ENCODE measurements at places on chromosomes 3 and 15.

DNA sequence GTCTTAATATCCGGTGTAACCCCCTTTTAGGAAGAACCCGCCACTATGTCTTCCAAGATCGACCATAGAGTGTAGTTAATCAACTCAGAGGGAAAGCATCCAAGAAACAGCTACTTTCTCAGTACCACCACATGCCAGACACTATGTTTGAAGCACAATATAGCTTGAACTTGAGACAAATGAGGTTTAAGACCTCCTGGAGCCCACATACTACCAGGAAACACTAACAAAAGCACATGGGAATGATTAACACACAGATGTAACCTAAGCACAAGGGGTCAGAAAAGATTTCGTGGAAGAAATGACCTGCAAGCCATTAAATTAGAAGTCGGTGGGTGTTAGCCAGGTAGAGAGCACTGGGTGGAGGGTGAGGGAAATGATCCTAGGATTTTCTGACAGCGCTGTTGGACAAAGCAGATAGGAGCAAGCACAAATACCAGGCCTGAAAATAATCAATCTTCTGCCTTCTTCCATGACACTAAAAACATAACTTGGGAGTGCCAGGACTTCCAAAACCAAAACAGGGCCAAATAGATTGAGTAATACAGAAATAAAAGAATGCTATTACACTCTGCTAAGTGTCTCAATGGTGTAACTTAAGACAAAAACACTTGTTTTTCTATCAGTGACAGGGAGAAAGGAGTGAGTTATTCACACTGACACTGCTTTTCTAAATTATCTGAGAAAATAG lies 213.7 kb downstream of the FOXP1 start:
- peak; percentile 53 for DNase-seq

- no peak for DNase-seq
These were observed 14.2 kb upstream of the TSEN2 start for GRCh38 chr3:12470111-12470510.

GRCh38 chr3:192515664-192516045 lies 211.7 kb downstream of the FGF12 start:
- no peak for DNase-seq

DNA sequence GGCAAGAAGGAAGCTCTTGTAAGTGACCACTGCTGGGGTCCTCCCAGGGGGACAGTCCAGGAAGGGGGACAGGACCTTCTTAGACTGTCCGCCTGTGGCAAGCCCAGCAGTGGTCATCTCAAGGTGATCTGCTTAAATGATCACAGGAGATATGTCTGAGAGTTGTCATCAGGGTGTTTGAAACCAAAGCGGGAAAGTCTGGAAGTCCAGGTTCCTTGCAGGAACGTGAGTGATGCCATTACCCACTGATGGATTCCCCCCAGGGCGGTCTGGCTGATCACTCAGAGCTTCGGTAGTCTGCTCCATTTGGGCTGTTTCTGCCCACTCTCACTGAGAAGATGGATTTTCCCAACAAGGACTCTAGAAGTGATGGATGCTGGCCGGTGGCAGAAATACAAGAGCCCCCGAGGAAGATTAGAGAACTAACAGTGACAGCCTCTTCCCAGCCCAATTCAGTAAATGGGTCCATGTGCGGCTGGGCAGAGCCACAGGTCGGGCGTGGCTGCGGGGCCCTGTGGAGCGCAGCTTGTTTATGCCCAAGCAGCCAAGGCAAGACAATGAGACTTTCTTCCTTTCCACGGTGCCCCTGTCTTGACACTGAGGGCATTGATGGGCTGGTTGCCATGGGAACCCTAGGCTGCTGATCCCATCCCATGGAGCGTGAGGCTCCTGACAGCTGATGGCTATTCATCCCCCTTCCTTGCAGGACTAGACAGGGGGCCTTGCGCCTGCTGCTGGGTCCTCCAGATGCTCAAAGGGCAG lies 9.5 kb downstream of the PCSK6 start:
- no peak for DNase-seq

DNA sequence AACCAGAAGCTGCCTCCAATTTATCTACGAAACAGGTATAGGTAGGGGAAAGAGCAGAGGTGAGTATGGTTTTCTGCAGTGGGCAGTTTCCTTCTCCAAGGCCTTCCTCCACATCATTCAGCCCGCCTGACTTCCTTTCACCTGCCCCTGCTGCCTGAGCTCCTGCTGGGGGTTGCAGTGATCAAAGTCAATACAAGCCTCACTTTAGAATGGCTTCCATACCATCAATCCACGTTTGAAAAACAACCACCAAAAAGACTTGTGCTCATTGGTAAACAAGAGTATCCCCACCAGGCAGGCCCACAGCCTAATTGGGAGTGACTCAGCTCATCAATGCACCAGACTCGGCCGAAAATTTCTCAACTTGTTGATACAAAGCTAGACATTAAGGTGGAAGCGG lies 159.9 kb downstream of the MAGI1 start:
- no peak for DNase-seq

DNA sequence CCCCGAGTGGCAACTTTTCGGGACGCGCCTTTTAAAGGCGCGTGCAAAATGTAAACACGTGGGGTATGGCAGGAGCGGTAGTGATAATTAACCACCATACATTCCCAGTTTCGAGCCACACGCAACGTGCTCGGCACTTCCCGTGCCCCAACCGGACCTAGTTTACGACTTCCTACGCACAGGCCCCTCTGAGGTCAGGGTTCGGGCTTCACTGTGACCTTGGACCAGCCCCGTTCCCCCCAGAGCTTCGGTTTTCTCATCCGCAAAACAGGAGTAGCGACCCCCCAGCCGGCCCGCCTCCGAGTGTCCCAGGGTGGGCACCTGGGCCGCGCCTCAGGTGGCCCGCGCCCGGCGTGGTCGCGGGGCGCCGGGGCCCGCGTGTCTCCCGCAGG lies 451 bp downstream of the CHCHD4 start:
- DNase-seq, result peak; percentile 39

DNA sequence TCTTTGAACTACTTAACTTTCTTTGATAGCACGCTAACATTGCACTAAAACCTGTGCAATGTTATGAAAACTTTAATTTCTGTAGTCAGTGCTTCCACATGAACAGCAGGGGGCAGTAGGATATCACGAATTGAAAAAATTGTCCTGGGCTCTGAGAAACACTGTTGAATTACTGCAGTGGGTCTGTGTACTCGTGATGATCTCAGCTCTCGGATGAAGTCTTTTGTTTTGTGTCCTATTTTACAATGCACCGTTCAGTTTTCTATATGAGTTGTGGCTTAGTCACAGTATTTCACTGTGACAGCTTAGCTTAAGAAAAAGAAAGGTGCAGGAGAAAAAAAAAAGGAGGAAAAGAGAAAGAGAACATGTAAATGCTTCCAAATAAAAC lies 141.3 kb upstream of the CCDC54 start:
- DNase-seq, result peak; percentile 96

DNA sequence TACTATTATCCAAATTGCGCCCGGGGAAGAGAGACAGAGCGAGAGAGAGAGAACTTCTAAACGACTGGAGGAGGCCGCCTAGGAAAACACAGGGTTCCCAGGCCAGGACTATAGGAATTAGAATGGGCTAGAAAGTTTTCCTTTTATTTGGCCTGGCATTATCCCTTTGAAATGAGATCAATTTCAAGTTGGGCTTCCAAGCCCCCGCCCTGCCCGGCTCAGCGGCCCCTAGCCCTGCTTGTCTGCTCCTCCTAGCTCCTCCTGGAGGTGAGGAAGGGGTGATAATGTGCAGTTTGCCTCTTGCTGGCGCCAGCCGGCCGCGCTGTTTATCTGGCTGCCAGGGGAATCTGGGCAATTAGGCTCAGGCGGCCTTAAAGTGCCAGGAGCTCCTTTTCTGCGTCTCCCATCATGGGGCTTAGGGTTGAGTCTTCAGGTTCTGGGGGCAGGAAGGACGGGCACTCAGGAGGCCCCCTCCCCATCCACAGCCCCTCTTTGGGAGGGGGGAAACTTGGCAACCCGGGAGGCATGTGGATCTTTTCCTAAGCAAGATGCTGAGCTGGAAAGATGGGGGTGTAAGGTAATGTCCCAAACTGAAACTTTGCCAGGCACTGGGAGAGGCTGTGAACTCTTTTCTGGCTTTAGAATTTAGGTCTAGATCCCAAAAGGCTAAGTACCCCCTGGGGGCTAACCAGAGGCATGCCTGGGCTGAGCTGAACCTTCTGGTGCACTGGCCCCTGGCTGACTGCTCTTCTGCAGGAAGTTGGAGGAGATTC lies 5.5 kb downstream of the SMAD6 start:
- DNase-seq, result peak; percentile 55

- no peak for DNase-seq
These were observed 27.0 kb upstream of the MUC4 start for GRCh38 chr3:195838714-195839113.

DNA sequence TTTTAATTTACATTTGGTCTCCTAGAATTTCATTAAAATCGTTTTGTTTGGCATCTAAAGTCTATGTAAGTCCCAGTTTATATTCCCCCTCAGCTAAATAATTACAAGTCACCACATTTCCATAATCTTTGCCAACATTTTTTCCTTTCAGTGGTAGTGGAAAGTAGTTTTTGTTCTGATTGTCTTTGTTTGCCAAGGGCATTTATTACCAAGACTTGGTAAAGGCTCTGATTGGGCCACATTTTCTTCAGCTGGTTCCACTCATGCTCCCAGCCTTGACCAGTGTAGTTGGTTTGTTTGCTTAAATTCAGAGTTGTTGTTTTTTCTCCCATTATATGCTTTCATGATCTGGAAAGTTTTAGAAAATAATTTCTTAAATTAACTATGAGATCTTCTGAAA lies 153.4 kb upstream of the MME start:
- DNase-seq, result no peak

DNA sequence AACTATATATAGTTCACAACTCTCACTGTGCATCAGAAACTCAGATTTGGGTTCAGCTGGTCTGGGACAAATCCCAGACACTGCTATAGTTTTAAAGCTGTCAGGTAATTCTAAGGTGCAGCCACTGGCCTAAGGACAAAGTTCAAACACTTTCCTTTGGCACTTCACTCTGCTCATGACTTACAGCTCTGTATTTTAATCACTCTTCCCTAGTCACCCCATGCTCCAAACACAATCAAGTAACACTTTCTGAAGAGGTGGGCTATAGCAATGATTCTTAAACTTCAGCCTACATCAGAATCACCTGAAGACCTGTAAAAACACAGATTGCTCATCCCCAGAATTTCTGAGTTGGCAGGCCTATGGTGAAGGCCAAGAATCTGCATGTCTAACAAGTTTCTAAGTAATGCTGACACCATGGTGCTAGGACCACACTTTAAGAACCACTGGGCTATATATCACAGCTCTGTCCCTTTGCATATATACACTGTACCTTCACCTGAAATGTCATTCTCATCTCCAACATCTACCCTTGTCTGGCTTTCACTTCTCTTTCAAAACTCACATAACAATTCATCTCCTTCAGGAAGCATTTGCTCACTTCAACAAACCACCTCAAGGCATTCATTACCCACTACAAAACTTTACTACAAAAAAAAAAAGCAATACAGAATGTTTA lies 21.4 kb downstream of the STAG1 start:
- no peak for DNase-seq

DNA sequence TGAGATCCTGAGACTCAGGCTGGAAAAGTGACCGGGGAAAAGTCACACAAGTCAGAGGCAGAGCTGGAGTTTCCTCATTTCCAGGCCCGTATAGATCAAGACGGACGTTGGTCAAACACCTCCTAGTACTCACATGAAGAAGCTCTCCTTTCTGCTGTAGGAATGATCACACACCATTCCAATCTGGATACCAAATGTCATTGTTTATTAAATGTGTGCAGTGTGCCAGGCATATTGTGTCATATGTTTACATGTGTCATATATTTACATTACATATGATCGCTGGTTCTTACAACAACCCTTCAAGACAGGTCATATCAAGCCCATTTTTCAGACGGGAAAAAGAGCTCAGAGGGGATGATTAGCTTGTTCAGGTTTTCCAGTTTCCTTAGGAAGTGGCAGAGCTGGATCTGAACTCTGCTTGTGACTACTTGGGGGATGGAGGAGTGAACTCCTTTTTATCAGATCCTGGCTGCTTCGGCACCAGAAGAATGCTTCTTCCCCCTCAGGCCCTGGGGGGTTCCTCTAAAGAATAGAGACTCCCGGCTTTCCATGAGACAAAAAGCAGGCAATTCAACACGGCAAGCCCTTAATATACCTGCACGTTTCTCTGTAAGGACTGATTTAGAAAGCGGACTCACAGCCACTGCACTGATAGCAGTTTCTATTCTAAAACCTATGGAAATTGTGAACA lies 41.9 kb downstream of the FAM43A start:
- no peak for DNase-seq

DNA sequence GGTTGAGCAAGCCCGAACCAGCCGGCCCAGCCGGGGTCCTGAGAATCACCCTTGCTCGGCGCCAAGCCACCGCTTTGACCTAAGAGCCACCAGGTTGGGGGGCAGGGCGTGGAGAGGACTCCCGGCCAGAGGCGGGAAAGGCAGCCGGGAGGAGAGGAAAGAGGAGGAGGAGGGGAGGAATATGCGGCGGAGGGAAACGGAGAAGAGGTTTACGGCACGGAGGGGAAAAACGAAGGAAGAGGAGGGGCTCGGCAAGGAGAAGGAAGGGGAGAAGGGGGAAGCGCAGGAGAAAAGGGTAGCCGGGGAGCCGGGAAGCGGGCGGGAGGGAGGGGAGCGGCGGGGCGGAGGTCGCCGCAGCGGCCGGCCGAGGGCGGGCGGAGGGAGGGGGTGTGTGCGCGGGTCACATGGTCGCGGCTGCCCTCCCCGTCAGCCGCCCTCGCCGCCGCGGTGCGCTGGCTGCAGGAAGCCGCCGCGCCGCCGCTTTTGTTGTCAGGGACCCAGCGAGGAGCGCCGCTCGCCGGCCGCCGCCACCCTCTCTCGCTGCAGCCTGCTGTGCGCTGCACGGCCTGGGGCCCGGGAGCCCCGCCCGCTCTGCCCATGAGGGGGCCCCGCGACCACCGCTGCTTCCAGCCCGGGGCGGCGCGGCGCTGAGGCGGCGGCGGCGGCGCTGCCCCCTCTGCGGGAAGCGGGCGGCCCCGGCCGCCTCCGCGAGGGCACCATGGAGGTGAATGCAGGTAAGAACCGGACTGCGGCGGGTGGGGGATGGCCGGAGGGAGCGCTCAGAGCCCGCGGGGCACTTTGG lies at the start of gene NR1D2:
TSS of gene NR1D2 (plus strand) at position 426 of the 802 bp plus-strand sequence. CDS start at position 719, 293 bp downstream.
- DNase-seq, result peak; percentile 77

DNA sequence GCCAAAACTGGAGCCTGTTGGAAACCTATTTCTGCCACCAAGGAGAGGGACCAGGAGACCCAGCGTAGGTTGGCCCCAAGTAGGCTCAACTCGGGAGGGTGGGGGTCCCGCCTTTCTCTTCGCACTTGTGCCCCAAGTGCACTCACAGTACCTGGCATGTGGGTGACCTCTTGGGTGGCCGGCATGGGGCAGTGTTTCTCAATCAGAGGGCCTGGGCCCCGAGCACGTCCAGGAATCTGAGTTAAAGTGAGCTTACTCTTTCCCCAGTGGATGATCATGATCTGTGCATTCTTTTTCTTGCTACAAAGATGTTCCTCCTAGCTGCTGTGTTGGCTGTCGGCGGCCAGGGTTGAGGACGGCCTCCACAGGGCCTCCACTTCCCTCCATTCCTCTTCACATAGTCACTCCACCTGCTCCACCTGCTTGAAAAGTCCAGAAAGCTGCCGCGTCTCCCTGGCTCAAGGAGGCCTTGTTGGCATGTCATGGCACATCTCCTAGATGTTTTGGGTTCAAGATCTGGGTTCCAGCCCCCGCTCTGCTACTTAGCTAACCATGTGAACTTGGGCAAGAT lies 66.5 kb upstream of the SEC61A1 start:
- no peak for DNase-seq

All from fibroblast of pulmonary artery (primary cell).